ENCODE measurements at places on chromosomes 13 and 19.

- no peak for DNase-seq
Measured at GRCh38 chr13:31000889-31001288, 68.4 kb downstream of the TEX26 start.

DNA sequence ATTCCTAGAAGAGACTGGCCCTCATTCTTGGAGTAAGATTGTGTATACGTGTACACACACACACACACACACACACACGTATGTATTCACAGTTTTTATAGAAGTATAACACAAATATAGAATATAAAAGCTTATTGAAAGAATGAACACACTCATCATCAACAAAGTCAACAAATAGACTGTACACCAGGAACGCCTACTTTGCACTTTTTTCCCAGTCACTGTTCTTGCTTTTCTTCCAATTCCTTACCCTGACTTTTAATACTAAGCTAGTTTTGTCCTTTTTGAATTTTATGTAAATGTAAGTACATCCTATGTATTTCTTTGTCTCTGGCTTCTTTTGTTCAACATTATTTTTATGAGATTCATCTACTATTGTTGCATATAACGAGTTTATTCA, 264.5 kb downstream of the MAB21L1 start:
- DNase-seq: no peak

GRCh38 chr19:7986321-7987113, 18.9 kb downstream of the ELAVL1 start:
- peak; percentile 65 for DNase-seq

DNA sequence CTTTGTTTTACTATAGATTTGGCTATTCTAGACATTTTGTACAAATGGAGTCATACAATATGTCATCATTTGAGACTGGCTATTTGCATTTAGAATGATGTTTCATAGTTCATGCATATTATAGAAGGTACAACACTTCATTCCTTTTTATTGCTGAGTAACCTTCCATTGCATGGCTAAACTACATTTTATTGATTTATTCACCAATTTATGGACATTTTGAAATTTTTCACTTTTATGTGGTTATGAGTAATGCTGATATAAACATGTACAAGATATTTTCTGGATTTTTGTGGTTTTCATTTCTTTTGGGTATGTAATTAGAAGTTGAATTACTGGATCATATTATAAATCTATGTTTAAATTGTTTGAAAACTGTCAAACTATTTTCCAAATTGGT, 710.3 kb upstream of the SLITRK5 start:
- DNase-seq: no peak

DNA sequence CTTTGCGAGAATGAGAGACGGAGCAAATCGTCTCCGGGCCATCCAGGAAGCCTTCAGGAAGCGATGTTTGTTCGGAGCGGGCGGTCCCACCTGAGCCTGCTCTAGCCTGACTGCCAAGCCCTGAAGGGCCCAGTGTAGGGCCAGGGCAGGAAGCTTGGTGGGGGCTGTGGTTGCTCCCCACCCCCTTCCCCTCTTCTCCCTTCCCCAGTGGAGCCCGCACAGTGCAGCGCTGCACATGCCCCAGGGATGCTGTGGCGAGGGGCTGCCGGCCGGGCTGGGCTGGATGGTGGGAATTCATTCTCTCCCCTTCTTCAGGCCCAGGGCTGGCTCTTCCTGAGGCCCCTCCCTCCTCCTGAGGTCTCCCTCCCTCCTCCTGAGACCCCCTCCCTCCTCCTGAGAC, 7.1 kb upstream of the GRTP1 start:
- no peak for DNase-seq
